Dermis lymphatic vessel endothelial cell (primary cell): ENCODE measurements at places on chromosomes 11 and 22. TPM values are rescaled to one million over a fixed set of nuclear protein-coding genes. Genes with fewer than 3 reads are reported as not detected.

Gene NTM
- 0.54 TPM in 1 of 2 replicates, not detected in the other for total RNA-seq

Gene PYGM
- 0.11 and 0.26 TPM in 2 replicates for total RNA-seq

Gene MYO18B
- total RNA-seq = not detected in 2 replicates

Gene KRTAP5-8
- total RNA-seq = not detected in 2 replicates

Gene GPR152
- total RNA-seq = not detected in 2 replicates

Gene DSCAML1
- not detected in 2 replicates for total RNA-seq
